CD4-positive, alpha-beta T cell (primary cell): ENCODE measurements at places on chromosomes 5 and 9.

DNA sequence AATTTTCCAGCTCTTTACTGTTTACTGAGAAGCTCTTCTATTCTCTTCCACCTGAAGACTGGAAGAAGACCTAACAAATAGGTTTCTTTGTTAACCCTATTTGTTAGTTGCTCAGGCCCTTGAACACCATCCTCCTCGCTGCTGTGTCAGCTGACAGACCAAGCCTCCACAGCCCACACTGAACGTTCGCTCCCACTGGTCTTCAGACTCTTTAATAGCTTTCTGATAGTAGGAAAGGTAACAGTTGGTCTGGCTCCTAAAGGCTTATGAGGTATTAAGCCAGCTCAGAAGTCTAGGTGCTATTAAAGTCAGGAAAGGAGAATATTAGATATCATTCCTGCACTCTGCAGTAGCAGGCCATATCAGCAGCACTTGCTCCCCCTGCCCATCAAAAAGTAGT lies 23.3 kb upstream of the F2R start:
- DNase-seq, result no peak

- DNase-seq, result no peak
Observed at GRCh38 chr5:3362606-3362910, 233.1 kb upstream of the IRX1 start.

DNA sequence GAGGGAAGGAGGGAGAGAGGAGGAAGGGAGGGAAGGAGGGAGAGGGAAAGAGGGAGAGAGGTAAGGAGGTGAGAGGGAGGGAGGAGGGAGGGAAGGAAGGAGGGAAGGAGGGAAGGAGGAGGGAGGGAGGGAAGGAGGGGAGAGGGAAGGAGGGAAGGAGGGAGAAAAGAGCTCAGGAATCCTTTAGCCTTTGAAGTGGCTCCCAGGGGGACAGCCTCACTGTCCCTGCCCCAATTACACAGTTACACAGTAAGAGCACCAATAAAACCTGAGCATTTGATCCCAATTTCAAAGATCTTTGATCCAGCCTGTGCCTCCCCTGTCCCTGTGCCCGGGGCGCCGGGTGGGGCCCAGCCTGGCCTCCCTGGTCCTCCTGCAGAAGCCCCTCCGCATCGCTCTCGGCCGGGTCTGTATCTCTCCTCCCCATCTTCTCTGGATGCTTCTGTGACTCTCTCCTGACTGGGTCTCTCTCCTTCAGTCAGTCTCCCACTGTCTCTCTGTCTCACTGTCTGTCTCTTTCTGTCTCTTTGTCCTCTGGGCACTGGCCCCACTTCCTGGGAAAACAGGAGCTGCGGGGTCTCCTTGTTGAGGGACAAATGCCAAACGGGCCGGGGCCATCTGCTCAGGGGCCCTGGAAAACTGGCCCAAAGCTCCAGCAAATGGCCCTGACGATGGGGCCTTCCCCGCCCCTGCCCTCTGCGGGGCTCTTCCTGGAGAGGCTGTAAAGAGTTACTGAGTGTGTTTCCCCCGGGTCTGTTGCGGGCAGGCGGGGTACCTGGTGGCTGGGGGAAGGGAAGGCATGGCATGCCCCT lies 54.2 kb upstream of the EGFL7 start:
- DNase-seq, result no peak

DNA sequence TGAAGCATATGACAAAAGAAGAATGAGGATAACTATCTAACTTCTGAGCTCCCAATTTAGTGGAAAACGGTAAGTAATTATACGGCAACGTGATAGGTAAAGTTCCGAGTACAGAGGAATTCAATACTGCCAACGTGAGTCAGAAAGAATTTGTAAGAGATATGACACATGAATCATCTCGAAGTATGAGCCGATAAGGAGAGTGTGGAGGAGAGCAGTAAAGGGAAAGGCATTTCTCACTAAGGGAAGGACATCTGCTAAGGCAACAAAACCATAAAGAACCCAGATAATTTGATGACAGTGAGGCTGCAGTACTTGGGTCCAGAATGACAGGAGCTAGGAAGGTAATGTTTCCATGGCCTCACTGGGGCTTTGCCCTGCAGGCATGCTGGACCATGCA lies 11.0 kb downstream of the MPDZ start:
- DNase-seq, result no peak

- no peak for DNase-seq
Observed at GRCh38 chr5:23864786-23865185, 357.4 kb downstream of the PRDM9 start.

- DNase-seq, result no peak
Observed at GRCh38 chr5:27494887-27495286, 456.5 kb upstream of the CDH9 start.

DNA sequence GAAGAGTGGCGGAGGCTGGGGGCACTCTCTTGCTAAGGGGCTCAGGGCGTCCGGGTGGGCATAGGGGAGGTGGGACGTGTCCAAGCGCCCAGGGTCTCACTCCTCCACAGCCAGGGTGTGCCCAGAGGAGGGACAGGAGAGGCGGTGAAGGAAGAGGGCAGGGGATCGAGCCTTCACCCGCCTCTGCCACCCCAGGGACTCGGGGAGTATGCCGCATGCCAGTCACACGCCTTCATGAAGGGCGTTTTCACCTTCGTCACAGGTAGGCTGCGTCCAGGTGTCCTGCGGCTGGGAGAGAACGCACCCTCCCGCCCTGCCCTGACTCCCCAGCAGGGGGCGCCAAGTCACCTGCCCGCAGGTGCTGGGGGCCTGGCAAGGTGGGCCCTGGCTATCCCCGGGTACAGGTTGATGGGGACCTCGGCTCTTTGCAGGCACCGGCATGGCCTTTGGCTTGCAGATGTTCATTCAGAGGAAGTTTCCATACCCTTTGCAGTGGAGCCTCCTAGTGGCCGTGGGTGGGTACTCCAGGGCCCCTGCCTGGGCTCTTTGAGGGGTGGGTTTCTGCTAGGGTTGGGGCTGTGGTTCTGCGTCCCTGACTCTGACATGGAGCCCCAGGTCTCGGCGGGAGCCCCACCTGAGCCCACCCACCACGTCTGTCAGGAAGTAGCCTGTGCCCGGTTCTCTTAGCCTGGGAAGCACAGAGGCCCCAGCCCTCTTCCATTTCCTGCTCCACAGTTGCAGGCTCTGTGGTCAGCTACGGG lies 552 bp downstream of the TMEM141 start:
- DNase-seq, result peak; percentile 56

GRCh38 chr5:179140293-179140692 lies 80.1 kb downstream of the ZNF354C start:
- DNase-seq, result no peak

DNA sequence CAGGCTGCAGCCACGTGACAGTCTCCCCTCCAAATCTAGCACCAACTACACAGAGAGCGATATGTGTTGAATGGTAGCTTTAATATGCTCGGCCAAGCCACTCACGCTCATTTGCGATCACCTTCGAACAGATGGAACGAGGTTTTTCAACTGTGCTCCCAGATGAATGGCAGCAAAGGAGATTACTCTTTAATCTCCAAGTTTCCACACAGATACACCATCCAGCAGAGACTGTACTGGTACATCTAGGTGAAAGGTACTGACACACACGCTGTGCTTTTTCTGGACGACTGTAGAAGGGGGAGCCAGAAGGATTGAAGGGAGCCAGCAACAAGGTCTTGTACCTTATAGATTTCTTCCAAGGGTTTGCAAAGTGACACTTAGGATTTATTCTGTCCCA lies 263.9 kb downstream of the NR3C1 start:
- no peak for DNase-seq

- no peak for DNase-seq
Observed at GRCh38 chr9:37923118-37923795, 19.3 kb upstream of the SLC25A51 start.

- DNase-seq, result no peak
Observed at GRCh38 chr5:55742778-55743177, 4.9 kb downstream of the DDX4 start.

- peak; percentile 62 for DNase-seq
Observed at GRCh38 chr5:181173420-181174342, 26.3 kb downstream of the OR2V2 start.

- DNase-seq, result no peak
Observed at GRCh38 chr5:27682600-27682999, 644.2 kb upstream of the CDH9 start.

GRCh38 chr9:126514037-126514821 lies 99.5 kb upstream of the LMX1B start:
- DNase-seq, result peak; percentile 50

GRCh38 chr5:110969502-110969901 lies 102.0 kb upstream of the TSLP start:
- no peak for DNase-seq

DNA sequence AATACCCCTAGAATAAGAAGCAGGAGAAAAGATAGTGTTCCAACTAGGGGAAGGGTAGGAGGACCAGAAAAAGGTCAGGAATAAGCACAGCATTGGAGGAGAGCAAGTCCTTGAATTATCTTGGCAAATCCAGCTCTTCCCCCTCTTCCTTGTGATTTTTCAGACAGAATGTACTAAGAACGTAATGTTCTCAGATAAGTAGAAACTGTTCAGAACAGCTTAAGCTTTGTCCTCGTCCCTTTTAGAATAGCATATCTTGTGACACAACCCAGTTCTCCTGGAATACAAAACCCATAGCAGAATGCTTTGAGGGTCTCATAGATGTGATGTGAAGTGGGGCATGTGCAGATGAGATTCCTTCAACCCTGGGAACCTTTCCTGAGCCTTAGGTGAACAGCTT lies 97.4 kb downstream of the EMB start:
- no peak for DNase-seq

DNA sequence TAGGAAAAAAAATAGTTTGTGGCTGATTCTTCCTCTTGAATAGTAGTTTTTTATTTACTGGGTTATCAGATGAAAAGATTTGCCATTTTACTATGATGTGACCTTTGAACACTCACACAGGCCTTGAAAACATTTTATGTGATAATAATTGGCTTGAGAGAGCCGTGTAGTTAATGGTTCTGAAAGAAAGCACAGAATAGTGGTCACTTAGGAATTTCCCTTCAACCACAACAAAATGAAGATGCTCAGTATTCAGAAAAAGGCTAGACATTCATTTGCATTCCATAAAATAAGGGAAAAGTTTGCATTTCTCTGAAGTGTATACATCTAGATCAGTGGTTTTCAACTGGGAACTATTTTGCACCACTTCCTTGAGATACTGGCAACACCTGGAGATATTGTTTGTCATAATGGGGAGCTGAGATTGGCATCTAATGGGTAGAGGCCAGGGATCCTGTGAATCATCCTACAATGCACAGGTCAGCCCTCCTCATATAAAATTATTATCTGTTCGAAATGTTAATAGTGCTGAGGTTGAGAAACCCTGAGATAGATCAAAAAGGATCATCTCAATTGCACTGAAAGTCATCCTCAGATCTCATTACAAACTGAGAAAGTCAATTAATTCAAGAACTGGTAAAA lies 446.4 kb upstream of the CCNG1 start:
- DNase-seq, result no peak

GRCh38 chr5:93417490-93417889 lies 163.5 kb downstream of the NR2F1-AS1 start:
- DNase-seq, result no peak

- peak; percentile 10 for DNase-seq
Observed at GRCh38 chr5:150043657-150044328, 42.6 kb downstream of the CSF1R start.

DNA sequence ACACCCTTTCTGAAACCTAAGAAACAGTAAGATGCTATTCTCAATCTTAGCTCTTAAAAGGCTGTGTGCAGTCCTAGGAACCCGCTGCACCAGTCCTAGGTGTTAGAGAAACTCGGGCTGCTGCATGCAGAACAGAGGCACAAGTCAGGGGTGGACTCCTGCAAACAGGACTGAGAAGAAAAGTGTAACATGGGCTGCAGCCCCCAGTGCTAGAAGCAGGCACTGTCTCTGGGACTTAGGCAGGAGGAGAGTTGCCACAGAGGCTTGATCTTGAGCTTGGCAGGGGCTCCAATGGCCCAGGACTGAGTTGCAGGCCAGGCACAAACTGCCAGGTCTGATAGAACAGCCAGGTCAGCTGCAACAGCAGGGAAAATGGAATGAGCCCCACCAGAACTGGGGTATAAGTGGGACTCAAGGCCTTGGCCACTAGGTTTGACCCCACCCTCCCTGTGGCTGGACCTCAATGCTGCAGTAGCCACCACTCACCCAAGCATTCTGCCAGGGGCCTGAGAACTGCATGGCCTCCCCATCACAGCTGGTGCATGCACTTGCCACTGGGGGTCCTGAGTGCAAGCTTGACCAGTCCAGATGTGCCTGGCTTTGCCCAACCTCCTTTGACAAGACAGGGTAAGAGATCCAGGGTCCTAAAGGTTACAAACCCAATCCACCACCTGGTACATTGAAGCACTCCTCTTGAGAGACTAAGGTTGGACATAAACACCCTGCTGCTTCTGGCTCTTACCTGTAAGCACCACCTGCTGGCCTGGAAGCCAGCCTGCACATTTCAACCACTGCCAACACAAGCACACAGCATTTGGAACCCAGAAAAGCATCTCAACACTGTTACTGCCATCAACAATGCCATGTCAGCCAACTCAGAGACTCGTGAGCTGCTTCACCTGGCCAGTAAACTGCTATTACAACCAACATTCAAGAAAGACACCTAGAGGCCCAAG lies 103.3 kb downstream of the FBXL17 start:
- DNase-seq, result no peak

DNA sequence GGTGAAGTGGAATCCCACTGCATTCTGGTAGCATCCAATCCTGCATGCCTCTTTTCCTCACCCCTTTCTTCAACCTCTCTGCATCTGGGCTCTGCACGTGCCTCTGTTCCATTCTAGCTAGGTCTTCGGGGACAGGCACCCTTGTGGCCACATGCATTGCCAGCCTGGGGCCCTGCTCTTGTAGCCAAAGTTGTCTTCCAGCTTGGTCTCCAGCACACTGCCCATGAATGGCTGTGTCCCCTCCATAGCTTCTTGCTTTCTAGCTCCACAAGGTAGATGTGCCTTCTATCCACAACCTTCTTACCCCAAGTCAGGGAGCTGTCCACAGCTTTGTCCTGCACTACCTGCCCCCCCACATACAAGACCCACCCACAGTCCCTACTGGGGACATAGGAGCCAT lies 32.6 kb downstream of the ALG2 start:
- no peak for DNase-seq

- no peak for DNase-seq
Observed at GRCh38 chr5:135439231-135440205, 7.6 kb downstream of the DCANP1 start.

- no peak for DNase-seq
Observed at GRCh38 chr9:133935328-133936005, 56.7 kb downstream of the VAV2 start.

- no peak for DNase-seq
Observed at GRCh38 chr5:171693412-171693811, 92.2 kb upstream of the SMIM23 start.
